ENCODE measurements at places on chromosomes 4 and X.

DNA sequence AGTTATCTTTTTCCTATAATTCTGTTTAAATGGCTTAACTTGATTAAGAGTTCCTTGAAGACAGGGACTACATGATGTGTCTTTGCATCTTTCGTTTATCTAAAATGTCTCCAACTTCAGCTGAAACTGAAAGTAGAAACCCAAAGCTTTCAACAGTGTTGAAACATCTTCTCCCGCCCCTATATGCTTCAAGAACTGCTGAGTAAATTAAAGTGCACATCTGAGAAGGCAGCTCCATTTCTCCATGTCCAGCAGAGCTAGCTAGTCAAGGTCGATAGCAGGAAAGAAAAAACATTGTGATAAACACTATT, 185.7 kb upstream of the TBL1X start:
- no peak for DNase-seq

- no peak for DNase-seq
Observed at GRCh38 chr4:133084421-133084820, 64.7 kb upstream of the PCDH10 start.

GRCh38 chr4:94976371-94977011, 218.7 kb downstream of the BMPR1B start:
- DNase-seq, result no peak

DNA sequence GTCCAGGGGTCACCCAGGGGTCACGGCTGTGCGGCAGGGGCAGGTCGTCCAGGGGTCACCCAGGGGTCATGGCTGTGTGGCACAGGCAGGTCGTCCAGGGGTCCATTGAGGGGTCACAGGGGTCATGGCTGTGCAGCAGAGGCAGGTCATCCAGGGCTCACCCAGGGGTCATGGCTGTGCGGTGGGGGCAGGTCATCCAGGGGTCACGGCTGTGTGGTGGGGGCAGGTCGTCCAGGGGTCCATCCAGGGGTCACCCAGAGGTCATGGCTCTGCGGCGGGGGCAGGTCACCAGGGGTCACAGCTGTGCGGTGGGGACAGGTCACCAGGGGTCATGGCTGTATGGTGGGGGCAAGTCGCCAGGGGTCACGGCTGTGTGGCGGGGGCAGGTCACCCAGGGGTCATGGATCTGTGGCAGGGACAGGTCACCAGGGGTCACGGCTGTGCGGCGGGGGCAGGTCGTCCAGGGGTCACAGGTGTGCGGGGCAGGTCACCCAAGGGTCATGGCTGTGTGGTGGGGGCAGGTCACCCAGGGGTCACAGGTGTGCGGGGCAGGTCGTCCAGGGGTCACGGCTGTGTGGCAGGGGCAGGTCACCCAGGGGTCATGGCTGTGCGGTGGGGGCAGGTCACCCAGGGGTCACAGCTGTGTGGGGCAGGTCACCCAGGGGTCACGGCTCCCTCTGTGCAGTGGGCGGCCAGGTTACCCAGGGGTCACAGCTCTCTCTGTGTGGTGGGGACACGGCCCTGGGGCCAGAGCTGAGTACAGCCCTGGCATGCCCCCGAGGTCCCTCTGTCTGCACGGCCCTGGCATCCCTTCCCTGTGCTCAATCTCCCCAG, 16.0 kb downstream of the ATP5ME start:
- DNase-seq, result no peak

DNA sequence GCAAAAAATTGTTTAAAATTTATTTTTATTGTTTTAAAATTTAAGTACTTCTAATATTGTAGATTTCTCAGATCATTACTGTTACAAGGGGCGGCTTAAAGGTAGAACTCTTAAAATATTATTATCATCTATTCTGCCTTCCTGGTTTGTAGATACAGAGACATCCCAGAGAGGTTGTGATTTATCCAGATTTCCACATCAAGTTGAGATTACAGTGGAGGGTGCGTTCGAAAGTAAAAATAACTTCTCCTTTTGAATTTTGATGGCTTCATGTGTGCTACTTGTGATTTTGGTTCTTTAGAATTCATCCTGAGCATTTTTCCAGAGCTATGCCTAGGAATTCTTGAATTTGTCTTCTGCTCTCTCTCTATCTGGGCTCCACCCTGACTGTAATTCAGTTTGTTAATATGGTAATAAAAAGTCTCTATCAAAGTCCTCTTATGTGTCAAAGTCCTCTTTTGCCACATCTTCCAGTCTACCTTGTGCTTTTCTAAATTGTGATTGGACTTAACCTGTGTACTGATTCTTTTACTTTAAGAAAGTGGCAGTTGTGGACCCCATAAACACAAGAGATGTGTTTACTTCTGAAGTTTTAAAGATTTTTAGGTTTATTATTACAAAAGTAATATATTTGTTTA, 37.2 kb downstream of the CLCN3 start:
- DNase-seq, result no peak

All from esophagus squamous epithelium (tissue), 5 donors.